Urothelium cell line (cell line): ENCODE measurements at places on chromosomes 4 and X.
A peak's percentile ranks its signal among the peaks of the same experiment; 100 is the strongest.

DNA sequence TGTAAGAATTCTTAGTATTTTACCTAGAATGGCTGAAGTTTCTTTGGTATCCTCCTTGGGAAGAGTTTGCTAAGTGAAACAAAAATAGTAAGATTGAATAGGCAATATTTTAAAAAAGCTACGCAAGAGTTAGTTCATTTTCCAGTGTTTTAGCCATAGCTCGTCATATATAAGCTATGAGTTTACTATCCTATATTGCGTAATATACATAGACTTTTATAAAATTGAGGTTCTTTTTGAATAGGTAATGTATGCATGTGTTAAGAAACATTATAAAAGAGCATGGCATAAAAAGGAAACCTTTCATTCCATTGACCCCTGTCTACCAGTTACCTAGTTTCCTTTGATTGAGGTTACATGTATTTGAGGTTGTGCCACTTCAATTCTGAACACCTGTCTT is 67.0 kb downstream of the DACH2 start:
- no peak for DNase-seq

GRCh38 chr4:61493470-61493869 is 293.3 kb downstream of the ADGRL3 start:
- DNase-seq, result no peak

DNA sequence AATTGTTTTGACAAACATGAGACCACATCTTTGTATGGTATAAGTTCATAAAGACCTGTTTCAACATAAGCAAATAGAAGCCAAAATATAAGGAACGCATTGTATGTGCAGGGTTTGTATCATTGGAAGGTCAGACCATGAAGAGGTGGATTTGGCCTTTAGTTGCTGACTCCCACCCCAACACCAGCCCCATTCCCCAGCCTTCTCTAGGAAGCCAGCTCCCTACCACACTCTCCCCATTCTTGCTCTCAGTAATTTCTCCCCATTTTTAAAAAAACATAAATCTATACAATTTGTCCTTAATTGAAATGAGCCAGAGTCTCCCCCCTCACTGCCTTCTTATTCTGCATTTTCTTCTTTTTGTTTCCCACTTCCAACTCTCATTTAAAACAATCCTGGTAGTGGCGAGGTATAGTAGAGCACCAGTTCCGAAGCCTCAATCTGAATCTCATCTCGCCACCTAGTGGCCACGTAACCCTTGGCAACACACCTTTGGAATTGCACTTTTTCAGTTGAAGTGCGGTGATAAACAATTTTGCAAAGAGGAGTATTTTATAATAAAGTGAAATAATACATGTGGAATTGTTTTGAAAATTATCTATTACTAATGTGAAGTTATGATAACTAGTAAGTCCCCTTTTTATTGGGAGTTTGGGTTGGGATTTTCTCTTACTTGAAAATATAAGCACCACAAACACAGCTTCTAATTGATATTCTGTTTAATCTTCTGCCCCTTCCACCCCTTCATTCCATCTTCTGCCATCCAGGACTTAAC is 126.6 kb downstream of the ASB9 start:
- DNase-seq, result peak; percentile 13

DNA sequence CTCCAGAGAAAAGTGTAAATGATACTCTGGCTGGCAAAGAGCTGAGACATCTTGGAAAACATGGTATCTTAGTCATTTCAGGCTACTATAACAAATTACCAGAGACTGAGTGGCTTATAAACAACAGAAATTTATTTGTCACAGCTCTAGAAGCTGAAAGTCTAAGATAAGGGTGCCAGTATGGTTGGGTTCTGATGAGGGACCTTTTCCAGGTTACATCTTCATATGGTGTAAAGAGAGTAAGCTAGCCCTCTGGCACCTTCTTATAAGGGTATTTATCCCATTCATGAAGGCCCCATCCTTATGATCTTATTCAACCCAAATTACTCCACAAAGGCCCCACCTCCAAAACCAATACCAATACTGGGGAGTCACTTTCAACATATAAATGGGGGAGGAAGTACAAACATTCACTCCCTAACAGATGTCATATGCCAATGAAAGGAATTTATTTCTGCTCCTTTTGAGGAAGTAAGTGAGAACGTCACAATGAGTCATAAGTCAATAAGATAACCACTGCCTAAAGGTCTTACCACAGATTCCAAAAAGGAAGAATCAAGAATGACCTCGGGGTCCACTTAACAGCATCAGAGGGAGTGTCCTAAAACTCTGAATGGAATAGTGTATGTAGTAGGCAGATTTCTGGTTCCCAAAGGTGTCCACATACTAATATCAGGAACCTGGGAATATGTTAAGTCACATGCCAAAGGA is 246.6 kb downstream of the OPHN1 start:
- DNase-seq, result no peak

DNA sequence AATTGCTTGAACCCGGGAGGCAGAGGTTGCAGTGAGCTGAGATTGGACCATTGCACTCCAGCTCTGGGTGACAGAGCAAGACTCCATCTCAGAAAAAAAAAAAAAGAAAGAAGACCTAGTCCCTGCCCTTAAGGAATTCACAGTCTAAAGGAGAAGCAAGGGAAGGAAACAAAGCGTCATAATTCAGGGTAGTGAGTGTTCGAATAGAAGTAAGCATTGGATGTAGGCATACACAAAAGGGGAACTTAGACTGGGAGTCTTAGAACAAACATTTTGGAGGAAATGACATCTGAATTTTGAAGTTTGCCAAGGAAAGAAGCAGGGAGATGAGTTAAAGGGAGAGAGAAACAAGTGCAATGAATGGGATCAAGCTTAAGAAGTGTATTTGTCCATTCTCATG is 32.4 kb downstream of the PPM1K start:
- DNase-seq, result no peak

GRCh38 chrX:54423161-54423888 is 16.9 kb upstream of the TSR2 start:
- no peak for DNase-seq

DNA sequence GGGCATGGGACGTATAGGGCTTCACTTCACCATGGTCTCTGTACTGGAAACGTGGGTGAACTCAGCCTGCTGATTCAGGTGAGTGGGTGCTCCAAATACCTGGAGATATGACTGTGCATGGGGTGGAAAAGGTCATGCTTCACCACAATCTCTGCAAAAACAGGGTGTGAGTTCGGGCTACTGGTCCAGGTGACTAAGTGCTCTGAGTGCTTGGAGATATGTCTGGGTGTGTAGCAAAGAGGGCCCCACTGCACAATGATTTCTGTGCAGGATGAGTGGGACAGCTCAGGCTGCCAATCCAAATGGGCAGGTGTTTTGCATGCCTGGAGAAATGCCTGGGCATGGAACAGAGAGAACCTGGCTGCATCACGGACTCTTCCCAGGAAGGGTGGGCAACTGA is 11.2 kb upstream of the CPXCR1 start:
- DNase-seq, result peak; percentile 4

GRCh38 chr4:100696531-100696930 is 178.7 kb upstream of the EMCN start:
- no peak for DNase-seq

- no peak for DNase-seq
Observed at GRCh38 chr4:176671532-176671931, 121.2 kb downstream of the VEGFC start.

DNA sequence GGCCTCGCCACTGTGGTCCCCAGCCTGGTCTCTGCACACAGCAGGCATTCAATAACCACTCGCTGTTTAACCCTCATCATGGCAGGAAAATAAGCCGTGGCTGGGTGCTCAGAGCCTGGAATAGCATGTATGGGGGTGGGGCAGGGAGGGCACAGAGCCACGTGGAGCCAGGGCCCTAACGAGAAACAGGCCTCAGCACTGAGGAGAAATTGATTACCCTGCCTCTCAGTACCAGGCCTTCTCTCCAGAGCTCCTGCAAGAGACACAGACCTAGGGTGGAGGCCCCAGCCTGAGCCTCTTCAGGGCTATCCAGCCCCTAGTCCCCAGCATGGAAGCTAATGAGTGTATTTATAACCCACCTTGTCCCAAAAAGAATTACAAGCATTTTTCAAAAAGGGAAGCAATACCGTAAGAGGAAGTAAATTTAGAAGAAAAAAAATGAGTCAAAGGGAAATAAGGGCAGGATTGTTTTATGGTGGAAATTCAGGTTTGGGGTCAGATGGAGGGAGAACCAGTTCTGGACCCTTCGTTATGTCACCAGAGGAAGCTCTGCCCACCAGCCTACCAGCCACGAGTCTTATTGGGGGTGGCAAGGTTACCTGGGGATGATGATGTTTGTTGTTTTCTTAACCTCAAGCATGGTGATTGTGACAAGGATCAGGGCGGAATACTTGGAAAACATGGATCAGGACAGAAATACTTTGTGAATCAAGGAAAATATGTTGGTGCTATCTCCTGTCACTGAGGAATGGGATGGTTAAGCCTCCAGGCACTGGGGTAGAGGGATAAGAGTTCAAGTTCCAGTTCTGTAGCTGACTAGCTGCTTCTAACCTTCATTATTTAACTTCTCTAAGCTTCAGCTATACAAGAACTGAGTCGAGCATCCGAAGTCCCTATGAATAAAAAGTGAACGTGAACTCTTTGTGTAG is 101.9 kb upstream of the RBPJ start:
- no peak for DNase-seq

GRCh38 chrX:21153503-21153902 is 220.7 kb upstream of the CNKSR2 start:
- peak; percentile 6 for DNase-seq

- DNase-seq, result no peak
Observed at GRCh38 chrX:101485212-101485949, at the start of gene ARMCX4. Gene ARMCX4, plus strand, starts transcription at chrX:101485456. Its CDS starts 3,134 bp downstream, at chrX:101488590.

- no peak for DNase-seq
Observed at GRCh38 chr4:127668770-127669169, 36.0 kb downstream of the INTU start.

DNA sequence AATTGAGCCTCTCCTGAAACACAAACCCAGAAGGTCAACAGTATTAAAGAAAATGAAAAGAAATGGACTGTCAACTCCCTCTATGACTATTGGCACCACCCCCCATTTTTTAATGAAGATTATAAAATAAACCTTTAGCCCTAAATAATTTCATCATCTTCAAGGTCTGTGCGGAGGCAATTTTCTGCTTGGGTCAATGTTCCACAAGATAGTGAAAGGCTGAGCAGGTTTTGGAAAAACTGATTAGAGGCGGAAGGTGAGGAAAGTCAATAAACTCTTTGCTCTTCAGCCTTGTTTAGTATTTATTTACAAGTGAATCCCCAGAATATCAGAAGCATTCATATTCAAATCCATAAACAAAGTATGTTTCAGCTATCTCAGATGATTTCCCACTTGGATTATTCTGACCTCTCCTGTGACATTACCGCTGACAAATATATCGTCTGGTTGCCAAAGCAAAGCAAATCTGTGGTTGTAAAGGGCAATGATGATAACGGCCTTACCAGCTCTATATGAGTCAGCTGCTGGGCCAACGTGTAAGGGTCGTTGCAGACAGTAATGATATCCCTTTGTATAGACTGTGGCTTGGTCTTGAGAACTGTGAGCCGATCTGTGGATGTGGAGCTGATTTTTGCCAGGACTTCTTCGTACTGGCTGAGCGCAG is 24.0 kb downstream of the RASGEF1B start:
- DNase-seq, result no peak

GRCh38 chr4:5824227-5824626 is 68.7 kb downstream of the CRMP1 start:
- no peak for DNase-seq

- DNase-seq, result peak; percentile 2
Observed at GRCh38 chrX:79117078-79117477, 27.4 kb upstream of the GPR174 start.

DNA sequence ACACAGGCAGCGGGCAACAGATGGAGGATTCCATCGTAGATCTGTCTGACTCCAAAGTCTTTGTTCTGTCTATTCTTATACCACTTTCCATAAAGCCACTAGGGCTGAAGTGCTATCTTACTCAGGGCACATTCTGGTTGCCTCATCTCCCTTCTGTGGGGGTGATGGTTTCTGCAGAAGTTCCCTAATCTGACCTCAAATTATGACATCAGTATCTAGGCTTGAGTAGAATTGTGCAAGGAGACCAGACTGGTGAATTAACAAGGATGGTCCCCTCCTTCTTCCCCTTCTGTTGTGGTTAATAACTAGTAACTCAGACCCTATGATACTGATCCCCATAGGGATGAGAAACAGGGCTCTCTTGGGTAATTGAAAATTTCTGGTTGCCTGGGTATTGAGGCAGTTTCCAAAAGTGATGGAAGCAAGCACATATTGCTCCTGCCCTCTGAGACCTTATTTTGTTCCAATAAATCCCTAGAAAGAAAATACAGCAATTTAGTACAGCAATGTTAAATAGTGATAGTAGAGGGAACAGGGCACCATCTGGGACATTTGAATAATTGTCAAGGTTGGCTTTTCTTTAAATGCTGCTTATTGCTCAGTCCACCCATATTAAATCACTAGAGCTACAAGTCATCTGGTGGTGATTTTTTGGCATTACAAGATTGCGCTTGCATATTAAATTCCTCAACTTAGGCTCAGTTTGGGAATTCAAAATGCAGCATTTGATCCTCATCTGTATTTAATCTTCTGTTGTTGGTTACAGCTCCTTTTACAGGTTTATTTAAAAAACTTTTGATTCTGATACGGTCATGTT is 57.3 kb upstream of the AP1S2 start:
- DNase-seq, result no peak

GRCh38 chr4:149279331-149279730 is 536.3 kb downstream of the IQCM start:
- no peak for DNase-seq
